ENCODE measurements at places on chromosomes 13 and 19.

- DNase-seq, result no peak
Observed at GRCh38 chr19:42229855-42230351, 9.8 kb downstream of the ZNF526 start.

- no peak for DNase-seq
Observed at GRCh38 chr13:109740721-109741120, 45.7 kb downstream of the IRS2 start.

- DNase-seq, result no peak
Observed at GRCh38 chr13:49927755-49928154, 8.4 kb downstream of the SPRYD7 start.

DNA sequence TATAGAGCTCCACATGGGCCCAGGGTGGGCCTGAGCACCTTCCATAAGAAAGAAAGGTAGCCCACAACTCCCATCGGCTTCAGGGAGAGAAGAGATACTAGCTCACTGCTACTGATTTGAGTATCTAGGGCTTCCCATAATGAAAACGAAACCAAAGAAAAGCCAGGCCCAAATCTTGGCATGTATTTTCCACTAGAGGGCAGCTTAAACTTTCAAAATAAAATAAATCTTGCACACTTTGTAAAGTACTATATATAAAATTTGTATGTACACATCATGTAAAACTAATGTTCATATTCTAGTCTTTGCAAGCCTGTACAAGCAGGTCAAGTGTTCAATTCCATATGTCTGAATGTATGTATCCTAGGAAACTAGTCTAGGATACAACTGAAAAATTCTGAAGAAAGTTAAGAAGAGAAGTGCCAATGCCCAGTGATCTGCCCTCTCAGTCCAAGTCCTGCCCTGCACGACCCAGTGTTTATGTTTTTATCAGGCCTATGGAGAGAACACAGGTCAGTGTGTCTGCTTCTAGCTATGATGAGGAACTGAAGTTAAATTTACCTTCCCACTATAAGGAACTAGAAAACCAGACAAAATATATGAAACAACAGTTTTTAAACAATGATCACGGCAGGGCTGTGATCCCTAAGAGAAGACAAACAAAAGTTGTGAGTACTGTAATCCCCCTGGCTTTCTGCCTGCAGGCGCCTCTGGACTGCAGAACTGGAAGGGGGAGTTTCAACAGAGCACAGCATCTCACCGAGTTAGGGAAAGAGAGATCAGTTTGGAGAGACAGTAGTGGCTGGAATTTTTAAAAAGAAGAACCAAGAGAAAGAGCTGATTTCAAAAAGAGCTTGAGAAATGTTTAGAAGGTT, 475.7 kb downstream of the UQCRFS1 start:
- no peak for DNase-seq

DNA sequence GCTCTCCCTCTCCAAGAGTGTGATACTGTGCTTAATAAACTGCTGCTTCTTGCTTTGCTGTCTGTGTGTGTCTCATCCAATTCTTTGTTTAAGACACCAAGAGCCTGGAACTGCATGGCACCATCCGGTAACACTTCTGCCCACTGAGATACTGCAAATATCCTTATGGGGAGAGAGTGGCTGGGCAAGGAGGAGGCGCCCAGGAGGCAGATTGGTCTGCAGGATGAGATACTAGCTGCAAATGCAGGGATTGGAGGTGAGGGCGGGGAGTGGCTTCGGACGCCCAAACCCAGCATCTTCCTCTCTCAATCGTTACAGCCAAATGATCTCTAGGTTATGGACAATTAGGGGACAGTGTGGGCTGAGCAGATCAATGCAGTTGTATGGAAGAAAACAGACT, 1.7 kb upstream of the SIGLEC7 start:
- no peak for DNase-seq

DNA sequence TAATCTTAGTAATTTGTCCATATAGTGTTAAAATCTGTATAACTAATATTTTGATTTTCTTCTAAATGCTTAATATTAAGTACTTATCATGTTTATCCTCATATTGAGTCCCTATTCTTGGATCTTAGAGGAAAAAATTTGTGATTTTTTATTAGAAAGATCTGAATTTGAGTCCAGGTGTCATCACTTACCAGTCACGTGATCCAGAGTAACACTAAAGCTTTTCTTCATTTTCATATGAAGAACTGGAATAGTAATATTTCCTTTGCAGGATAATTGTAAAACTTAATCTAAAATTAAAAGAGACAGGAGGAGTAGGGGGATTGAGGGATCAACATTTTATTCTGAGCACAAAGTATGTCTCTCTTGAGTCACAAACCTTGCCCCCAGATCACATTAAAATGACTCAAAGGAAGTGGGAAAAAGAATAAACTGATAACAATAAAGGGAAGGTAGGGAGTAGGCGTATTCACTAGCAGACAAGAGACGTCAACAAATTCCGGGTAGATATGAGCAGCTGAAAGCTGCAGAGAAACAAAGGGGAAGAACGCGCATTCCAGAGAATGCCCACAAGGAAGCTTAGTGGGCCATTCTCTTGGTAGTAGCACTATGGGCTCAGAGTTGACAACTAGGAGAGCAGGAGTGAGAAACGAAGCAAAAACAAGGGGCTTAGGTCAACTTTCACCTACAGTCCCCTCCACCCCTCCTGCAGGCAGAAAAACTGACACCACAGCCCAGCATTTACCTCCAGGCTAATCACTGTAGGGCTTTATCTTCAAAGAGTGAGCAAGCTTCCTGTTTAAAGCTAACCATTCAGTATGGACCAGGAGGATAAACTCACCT, 123.1 kb downstream of the SPRY2 start:
- no peak for DNase-seq

DNA sequence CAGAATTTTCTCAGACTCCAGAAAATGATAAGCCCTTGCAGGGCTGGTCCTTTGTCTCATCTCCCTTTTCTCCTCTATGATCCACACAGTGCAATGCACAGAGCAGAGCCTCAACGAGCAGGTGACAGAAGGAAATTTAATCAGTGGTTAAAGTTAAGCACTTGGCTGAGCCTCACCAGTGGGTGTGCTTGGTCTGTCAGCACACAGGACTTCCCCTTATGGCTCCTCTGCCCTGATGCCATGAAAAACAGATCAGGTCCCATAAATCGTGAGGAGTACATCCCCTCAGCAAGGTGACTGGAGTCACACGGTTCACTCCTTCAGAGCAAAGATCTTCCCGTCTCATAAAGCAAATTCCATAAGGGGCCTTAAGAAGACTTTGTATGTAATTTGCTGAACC, 818.2 kb downstream of the UQCRFS1 start:
- DNase-seq, result no peak

DNA sequence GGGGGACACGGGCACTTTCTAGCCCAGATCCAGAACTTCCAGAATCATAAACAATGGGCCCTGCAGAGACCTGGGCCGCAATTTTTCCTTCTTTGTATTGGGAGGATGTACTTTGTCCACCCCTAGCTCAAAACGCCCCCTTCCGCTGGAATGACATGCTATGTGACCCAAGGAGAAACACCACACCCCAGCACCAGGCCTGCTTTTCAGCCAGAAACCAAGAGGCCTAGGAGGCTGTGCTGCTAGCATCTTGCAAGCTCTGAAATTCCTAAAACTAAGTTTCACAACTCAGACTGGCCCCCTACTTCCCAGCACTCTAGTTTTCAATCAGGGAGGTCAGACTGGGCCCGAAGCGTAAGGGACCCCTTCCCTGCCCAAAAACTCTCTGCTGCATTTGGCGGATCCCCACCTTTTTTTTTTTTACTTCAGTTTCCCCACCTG, 538 bp downstream of the LSM4 start:
- no peak for DNase-seq

- DNase-seq, result no peak
Observed at GRCh38 chr19:58572026-58572817, 913 bp downstream of the MZF1 start.

GRCh38 chr19:6766357-6767080, 716 bp downstream of the SH2D3A start:
- no peak for DNase-seq

- DNase-seq, result no peak
Observed at GRCh38 chr13:41590122-41590521, 132.8 kb downstream of the RGCC start.

- DNase-seq, result no peak
Observed at GRCh38 chr13:33123066-33123859, 107.0 kb downstream of the KL start.

- DNase-seq, result no peak
Observed at GRCh38 chr19:6466526-6467248, 2.6 kb downstream of the CRB3 start.

GRCh38 chr13:114325729-114326128, 11.4 kb downstream of the CHAMP1 start:
- no peak for DNase-seq

DNA sequence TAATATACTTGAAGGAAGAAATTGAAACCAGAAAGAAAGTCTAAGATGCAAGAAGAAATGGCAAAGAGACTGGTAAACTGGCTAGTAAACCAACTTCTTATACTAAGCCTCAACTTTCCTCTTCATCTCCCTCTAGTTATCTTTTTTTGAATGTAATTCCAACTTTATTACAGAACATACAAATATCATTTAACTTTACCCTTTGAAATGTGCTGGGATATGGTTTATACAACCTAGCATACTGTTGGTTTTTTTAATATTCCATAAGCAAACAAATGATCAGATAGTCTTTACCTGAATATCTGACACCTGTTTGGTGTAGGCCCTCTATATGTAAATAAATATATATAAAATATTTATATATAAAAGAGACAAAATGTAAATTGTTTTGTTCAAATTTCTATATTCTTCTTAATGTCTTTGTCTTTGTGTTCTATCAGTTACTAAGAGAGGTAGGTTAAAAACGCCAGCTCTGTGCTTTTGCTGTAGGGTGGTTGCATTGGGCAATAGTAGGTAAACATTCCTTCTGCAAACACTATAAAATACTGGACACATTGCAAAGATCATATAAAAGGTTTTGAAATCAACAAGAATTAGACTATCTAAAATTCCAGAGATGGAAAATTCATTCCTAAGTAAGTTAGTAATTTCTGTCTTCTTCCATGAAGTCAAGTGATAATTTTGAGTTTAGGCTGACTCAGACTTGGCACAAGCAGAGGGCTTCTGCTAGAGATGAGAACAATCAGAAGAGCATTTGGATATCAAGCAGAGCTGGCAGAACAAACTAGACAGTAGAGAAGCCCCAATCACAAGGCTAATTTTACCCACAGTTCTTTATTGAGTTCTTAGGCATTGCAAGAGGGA, 383.3 kb downstream of the RFC3 start:
- no peak for DNase-seq

- no peak for DNase-seq
Observed at GRCh38 chr13:113397608-113398425, 33.9 kb upstream of the GRTP1 start.

GRCh38 chr13:66138172-66138811, 1091.8 kb downstream of the PCDH9 start:
- no peak for DNase-seq

DNA sequence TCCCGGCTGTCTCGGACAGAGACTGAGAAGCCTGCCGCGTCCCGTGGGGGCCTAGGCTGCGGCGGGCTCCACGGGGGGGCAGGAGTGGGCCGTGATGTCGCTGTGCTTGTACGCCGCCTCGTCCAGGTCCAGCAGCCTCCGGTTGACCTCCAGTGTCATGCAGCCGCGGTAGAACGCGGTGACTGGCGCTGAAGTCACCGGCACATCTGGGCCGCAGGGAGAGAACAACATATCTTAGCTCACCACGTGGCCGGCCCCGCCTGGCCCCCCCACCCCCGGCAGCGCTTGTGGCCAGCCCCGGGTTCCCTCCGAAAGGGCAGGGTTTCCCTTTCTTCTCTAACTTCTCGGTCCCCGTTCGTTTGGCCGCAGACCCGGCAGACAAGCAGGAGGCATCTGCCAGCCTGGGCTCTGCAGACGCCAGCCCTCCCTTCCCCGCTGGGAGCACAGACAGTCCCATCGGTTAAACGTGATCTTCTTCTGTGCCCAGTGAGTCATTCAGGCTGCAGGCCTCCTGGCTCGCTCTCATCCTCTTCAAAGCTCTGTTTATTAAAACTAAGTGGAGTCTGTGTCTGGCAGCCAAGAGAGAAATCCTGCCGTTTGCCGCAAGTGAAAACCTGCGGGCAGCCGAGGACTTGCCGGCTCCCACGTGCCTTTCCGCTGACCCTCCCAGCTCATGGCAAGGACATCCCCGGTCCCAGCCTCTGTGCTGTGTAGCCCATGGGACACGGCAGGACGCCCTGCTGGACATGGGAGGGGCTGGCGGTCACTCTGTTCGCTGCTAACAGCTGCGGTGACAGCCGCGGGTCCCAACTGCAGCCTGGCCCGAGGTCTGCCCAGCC, 42.8 kb downstream of the GAS6 start:
- DNase-seq, result no peak

DNA sequence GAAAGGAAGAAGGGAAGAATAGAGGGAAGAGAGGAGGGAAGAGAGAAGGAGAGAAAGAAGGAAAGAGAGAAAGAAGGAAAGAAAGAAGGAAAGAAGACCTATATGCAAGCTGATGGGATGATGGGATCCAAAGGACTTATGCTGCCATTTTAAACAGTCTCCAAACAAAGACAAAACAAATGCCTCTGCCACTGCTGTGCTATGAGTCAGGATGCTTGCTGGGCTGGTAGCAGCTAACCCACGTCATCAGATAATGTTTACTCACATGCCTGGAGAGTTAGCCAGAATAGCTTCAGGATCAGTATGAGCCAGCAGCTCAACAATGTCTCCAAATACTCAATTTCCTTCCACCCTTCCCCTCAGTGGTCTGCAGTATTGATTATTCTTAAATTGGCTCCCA, 12.0 kb upstream of the ZNF274 start:
- DNase-seq, result no peak

DNA sequence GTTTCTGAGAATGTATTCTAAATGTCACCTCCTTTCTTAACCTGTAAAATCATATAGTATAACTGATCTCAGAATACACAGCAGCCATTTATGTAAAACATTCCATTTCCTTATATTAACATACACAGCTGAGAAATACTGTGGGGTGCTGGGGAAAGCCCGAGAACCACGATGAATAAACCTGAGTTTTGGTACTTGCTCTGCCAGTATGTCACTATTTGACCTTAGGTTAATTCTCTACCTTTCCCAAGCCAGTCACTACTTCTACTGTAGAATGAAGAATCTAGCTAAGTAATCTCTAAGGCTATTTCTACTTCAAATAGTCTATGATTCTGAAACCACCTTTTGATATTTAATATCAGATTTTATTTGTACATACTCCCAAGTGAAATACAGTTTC, 173.7 kb downstream of the TBC1D4 start:
- DNase-seq, result no peak

DNA sequence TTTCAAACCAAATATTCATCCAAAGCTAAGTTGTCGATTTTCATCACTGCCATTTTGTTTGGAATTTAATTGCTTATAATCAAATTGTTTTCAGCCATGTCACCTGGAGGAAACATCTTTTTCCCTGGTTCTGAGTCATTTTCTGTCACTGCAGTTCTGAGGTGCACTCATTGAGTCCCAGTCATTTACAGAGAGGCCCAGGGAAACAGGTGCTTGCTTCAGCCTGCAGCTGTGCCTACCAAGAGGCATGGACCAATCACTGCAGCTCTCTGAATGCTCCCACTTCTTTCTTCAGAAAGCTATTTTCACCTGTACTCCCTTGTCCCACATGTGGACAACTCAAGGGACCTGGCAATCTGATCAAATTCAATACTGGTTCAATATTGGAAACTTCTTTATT, 308.1 kb downstream of the COG6 start:
- no peak for DNase-seq

DNA sequence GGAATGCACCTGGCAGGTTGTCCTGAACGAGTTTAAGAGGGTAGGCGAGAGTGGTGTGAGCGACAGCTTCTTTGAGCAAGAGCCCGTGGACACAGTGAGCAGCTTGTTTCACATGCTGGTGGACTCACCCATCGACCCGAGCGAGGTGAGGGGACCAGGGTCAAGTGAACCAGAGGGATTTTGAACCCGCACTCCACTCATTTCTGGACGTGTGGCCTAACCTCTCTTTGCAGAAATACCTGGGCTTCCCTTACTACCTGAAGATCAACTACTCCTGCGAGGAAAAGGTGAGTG, 1.7 kb downstream of the CATSPERG start:
- DNase-seq, result no peak
